Caki2 (cell line): ENCODE measurements at places on chromosomes 16 and 17.

DNA sequence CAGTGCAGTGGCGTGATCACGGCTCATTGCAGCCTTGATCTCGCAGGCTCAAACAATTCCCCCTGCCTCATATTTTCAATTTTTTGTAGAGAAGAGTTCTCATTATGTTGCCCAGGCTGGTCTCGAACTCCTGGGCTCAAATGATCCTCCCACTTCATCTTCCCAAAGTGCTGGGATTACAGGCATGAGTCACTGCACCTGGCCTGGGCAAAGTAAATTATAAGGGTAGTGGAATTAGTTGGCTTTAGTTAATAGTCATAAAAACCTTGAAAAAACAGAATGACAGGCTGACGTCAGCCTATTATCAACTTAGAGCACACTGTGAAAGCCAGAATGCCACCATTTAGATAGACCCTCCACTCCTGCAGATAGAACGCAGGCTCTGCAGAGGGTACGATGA, 43.5 kb upstream of the B4GALNT2 start:
- no peak for DNase-seq

DNA sequence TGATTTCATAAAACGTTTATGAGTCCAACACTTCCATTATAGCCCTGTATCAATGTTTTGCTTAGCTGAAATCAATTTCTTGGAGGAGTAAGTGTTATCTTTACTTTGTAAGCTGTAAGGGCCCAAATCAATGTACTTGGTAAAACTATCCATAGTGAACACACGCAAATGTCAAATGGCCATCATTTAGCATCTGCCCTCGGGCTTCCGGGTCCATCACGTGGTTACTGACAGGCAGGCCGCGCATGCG, 687 bp upstream of the NARF start:
- DNase-seq: no peak

GRCh38 chr17:34850964-34851363, 110.3 kb downstream of the CCT6B start:
- no peak for DNase-seq

DNA sequence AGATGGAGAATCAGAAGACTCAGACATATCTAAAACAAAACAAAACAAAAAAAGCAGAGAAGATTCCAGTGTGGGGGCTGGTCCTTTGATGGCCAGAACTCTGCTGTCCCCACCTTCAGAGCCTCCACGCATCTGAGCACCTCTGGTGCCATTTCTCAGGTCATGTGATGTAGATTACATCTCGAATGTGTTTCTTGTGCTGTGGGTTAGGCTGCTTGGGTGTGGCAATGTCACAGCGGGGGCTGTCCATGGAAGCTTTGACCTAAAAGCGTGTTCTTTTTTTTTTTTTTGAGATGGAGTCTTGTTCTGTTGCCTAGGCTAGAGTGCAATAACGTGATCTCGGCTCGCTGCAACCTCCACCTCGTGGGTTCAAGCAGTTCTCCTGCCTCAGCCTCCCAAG, 51.2 kb downstream of the PLD6 start:
- DNase-seq: no peak

- no peak for DNase-seq
These were observed 19.9 kb upstream of the RAB11FIP4 start for GRCh38 chr17:31371511-31372097.

- peak; percentile 50 for DNase-seq
These were observed 12.4 kb downstream of the NUP93 start for GRCh38 chr16:56742030-56742984.

DNA sequence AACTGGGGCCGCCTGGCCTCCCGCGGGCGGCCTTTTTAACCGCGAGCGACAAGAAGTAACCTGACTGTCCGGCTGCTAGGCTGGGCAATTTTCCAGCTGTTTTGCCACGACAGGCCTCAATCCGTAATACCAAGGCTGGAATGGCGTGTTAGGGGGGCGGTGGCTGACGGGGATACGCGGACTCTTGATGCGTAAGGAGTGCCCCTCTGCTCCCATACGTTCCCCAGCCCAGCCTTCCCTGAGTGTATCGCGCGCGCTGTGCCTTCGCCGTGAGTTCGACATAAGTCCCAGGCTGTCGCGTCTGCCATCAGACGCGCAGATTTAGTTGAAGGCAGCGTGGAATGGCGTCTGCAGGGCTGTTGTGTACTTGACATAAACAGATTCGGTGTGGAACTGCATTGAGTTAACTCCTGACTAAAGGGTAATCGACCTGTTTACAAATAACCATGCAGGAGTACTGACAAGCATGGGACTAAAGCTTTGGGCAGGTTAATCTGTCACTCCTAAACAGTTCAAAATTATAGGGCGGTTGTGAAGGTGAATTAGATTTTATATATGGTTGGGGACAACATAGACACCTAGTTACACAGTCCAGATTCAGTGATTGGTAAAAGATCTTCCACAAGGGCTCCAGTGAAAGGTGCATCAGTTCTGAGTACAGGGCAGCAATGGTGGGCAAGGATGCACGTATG, 16.6 kb upstream of the ERN1 start:
- DNase-seq: peak; percentile 52

- DNase-seq: no peak
These were observed 11.9 kb downstream of the TBX2 start for GRCh38 chr17:61411261-61412142.

- no peak for DNase-seq
These were observed 149.7 kb upstream of the ZFHX3 start for GRCh38 chr16:73197598-73197997.

DNA sequence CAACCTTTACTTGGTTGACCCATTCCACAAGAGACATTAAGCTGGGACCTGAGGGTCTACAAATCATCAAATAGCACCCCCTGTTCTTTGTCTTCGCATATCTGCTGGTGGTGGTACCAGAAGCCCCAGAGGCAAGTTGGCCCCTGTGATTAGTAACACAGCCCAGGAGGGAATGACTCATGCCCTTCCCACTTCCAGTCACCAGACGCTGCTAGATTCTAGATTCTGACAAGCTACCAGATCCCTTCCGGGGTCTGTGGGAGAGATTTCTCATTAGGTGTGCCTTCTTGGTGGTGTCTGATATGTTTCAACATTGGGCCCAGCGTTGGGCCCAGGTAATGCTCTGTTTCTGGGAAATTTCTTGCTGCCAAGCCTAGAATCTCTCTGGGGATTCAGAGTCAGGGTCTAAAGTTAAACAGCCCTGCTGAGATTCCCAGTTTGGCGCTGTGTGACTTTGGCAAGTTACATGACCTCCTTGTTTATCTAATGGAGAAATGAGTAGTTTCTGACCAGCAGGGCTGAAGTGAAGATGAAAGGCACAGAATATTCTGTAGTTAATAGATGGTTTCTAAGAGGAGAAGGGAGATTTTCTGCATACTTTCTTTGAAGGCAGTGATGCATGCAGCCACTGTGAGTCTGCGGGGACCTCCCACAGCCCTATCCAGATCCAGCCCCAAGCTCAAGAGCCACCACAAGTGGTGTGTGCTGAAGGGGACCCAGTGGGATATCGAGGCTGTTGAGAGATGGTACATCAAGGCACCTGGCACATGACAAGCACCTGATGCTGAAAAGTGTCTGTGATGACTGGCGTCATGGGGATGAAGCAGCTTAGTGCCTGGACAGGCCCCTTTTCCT, 3.9 kb downstream of the TRPV2 start:
- peak; percentile 77 for DNase-seq

DNA sequence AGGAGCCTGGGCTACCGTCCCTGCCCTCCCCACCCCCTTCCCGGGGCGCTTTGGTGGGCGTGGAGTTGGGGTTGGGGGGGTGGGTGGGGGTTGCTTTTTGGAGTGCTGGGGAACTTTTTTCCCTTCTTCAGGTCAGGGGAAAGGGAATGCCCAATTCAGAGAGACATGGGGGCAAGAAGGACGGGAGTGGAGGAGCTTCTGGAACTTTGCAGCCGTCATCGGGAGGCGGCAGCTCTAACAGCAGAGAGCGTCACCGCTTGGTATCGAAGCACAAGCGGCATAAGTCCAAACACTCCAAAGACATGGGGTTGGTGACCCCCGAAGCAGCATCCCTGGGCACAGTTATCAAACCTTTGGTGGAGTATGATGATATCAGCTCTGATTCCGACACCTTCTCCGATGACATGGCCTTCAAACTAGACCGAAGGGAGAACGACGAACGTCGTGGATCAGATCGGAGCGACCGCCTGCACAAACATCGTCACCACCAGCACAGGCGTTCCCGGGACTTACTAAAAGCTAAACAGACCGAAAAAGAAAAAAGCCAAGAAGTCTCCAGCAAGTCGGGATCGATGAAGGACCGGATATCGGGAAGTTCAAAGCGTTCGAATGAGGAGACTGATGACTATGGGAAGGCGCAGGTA, 762 bp downstream of the CDK12 start:
- DNase-seq: peak; percentile 46

DNA sequence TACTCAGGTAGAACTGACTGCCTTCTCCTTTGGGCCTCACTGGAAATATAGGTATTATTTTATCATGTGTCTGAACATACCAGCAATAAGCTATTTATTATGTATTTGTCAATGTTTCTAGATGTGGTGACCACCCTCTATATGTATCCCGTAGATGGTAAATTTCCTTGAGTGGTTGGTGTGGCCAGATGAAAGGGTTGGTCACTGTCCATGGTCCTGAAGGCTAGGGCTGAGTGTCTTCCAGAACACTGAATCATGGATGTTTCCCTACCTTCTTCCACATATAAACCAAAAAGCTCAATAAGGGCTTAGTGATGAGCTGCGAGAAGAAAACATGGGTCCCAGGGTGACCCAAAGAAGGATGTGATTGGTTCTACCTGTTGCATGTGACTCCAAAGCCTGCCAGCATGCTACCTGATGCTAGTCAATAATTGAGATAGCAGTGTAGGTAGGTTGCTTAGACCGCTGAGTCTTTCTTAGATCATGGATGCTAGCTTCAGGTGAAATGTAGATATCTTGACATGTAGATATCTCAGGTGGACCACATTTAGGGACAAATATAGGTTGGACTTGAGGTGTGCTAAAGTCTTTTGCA, 150.3 kb downstream of the ASIC2 start:
- DNase-seq: peak; percentile 41

- peak; percentile 14 for DNase-seq
These were observed 29.4 kb downstream of the TANC2 start for GRCh38 chr17:62995377-62995885.

DNA sequence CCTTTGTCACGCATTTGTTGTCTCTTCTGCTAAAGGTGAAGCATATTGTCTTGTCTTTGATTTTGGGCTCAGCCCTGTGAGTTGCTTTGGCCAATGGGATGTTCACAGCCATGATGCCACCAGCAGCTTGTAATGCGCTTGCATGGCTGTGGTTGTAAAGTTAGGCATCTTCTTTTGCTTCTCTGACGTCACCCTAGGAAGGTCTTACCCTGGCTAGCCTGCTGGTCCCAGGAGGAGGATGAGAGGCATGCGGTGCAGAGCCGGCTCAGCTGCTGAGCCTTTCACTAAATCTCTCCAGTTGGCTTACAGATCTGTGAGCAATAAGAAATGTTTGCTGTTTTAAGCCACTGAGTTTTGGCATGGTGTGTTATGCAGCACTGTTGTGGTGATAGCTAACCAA, 40.8 kb downstream of the IRX6 start:
- DNase-seq: no peak

DNA sequence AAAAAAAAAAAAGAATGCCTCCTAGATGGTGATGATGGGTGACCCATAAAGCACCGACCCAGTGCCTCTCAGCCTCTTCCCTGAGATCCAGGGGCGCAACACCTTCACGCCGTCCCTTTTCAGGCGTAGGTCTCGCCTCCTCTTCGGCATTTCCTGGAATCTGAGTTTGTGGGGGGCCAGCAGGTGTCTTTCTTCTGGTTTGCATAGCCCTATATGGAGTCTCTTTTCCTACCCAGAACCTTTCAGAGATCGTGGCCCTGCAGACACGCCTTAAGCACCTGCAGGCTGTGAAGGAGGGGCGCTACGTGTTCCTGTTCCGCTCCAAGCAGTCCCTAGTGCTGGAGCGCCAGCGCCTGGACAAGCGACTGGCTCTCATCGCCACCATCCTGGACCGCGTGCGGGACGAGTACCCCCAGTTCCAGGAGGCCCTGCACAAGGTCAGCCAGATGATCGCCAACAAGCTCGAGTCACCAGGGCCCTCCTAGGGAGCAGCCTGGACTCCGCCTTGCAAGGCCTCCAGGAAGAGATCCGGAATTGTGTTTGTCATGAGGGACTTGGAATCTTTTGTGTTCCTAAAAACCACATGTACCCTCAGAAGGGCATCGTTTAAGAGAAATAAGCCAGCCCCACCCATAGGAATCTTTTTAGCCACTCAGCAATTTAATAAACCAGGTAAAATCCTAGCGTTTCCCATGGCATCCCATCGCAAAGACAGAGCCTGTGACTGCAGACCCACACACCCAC, 1.9 kb upstream of the GAA start:
- DNase-seq: no peak

GRCh38 chr16:89036776-89037175, 56.9 kb upstream of the ACSF3 start:
- DNase-seq: no peak

GRCh38 chr16:66220702-66221101, 145.8 kb upstream of the CDH5 start:
- DNase-seq: no peak

DNA sequence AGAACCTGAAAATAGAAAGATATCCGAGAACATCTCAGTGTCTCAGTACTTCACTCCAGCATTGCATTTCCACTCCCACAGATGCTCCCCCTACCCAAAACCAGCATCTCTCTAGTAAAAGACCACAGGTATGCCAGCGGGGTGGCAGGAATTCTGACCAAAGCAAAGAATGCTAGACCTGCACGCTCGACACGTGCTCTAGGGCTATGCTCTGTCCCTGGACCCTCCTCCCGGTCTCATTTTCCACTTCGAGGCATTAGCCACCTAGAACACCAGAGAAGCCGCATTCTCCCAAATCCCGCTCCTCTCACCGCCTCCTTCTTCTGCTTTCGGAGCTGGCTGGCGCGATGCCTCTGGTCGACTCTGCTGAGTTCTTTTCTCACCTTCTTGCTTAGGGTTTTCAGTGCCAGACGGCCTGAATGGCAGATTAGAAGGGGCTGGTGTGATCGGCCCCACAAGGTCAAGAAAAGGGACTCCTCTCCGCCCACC, 487 bp downstream of the TSR1 start:
- DNase-seq: no peak

DNA sequence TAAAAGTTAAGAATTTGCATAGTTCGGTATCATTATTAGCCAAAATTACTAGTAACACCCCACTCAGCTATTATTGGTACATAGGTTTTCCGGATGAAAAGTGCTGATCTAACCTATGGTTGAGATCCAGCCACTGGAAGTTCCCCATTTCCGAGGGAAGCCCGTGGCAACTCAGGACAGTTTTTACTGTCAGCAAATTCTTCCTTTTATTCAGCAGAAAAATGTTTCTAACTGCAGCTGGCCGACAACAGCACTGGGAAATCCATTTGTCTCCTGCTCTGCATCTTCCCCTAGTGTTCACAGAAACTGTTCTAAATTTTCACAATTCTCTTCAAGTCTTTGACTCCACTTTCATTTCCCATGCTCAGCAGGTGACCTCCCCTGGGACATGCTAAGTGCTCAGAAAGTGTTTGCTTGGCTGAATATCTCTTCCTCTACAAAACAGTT, 15.5 kb upstream of the MMD start:
- DNase-seq: no peak
